Hepatocyte (in vitro differentiated cells): ENCODE measurements at places on chromosomes 7 and 10. TPM values are rescaled to one million over a fixed set of nuclear protein-coding genes. Genes with fewer than 3 reads are reported as not detected.

- H3K36me3 ChIP-seq, result no peaks in the 10 kb centered on the region
- no peak overlapping the region for H3K4me3 ChIP-seq
- no peaks in the 10 kb centered on the region for H3K27me3 ChIP-seq
- DNase-seq, result no peak
- no peak overlapping the region for H3K27ac ChIP-seq
- H3K4me1 ChIP-seq, result peaks cover 6% of the 10 kb centered on the region
Measured at GRCh38 chr7:137976696-137977095, 25.2 kb downstream of the CREB3L2 start.

DNA sequence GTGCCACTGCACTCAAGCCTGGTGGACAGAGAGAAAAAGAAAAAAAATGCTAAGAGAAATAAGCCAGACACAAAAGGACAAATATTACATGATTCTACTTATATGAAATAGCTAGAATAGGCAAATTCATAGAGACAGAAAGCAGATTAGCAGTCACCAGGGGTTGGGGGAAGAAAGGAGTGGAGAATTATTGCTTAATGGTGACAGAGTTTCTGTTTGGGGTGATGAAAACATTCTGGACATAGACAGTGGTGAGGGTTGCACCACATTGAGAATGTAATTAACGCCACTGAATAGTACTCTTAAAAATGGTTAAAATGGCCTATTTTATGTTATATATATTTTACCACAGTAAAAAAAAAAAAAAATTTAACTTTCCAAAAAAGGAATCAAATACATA is 6.4 kb upstream of the NT5C2 start:
- DNase-seq, result no peak
- H3K27me3 ChIP-seq, result no peaks in the 10 kb centered on the region
- H3K4me1 ChIP-seq, result no peaks in the 10 kb centered on the region

DNA sequence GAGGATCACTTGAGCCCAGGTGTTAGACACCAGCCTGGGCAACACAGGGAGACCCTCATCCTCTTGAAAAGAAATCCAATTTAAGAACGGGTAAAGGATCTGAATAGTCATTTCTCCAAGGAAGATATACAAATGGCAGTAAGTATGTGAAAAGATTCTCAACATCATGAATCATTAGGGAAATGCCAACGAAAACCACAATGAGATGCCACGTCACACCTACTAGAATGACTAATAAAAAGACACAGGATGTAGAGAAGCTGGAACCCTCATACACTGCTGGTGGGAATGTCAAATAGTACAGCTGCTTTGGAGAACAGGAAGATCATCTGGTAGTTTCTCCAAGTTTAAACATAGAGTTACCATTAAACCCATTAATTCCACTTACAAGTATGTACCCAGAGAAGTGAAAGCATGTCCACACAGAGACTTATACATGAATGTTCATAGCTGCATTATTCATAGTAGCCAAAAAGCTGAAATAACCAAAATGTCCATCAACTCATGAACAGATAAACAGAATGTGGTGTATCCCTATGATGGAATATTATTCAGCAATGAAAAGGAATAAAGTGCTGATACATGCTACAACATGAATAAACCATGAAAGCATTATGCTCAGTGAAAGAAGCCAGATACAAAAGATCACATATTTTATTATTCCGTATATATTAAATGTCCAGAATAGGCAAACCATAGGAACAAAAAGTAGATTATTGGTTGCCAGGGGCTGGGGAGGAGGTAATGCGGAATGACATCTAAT is 13.1 kb upstream of the ZMIZ2 start:
- DNase-seq, result no peak
- no peaks in the 10 kb centered on the region for H3K36me3 ChIP-seq
- no peaks in the 10 kb centered on the region for H3K4me1 ChIP-seq

- no peaks in the 10 kb centered on the region for H3K27me3 ChIP-seq
- H3K36me3 ChIP-seq, result no peaks in the 10 kb centered on the region
- peaks cover 8% of the 10 kb centered on the region for H3K4me1 ChIP-seq
- H3K27ac ChIP-seq, result peak overlapping the region; percentile 32
Measured at GRCh38 chr7:75892634-75893272, 13.9 kb downstream of the RHBDD2 start.

DNA sequence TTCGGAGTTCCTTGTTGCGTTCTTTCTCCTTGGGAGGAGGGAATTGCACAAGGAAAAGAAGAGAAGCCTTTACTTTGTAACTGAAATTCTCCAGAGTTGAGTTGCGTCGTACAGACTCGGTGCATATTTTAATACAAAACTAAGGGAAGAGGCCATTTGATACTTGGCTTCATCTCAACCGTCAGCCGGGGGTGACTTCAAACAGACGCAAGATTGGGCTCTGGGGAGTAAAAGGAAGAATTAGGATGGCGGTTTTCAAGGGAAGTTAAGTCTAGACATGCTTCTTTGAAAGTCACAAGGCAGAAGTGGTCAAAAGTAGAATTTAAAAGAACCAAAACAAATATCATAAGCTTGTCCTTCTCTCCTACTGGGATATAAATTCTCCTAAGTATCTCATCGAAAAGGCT is 1.6 kb downstream of the PRR15 start:
- H3K4me1 ChIP-seq, result peaks cover 4% of the 10 kb centered on the region
- peak overlapping the region; percentile 90 for H3K4me3 ChIP-seq
- no peaks in the 10 kb centered on the region for H3K36me3 ChIP-seq
- DNase-seq, result no peak

DNA sequence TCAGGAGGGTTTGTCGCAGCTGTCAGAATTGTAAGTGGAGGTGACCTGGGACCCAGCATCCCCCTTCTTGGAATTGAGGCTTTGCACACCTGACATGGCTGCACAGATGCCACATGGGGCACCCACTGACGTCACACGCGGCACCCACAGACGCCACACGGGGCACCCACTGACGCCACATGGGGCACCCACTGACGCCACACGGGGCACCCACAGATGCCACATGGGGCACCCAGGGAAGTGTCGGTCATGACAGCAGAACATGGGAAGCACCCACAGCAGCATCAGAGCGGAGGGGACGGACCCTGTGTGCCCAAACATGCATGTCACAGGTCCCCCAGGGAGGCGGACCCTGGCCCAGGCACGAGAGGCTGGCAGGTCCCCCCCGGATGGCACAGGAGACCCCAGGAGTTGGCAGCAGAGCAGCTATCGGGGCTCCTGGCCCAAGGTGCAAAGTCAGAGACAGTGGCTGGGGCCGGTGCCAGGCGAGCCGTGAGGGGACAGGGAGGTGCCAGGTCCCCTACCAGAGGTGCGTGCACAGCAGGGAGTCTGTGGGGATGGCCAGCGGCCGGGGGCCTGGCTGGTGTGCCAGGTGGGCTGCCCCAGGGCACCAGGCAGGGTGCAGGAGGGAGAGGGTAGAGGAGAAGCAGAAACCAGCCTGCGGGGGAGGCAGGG is 21.1 kb downstream of the KNDC1 start:
- H3K27me3 ChIP-seq, result no peaks in the 10 kb centered on the region
- no peak overlapping the region for H3K4me3 ChIP-seq
- H3K36me3 ChIP-seq, result no peaks in the 10 kb centered on the region
- no peak for DNase-seq
- H3K4me1 ChIP-seq, result no peaks in the 10 kb centered on the region

DNA sequence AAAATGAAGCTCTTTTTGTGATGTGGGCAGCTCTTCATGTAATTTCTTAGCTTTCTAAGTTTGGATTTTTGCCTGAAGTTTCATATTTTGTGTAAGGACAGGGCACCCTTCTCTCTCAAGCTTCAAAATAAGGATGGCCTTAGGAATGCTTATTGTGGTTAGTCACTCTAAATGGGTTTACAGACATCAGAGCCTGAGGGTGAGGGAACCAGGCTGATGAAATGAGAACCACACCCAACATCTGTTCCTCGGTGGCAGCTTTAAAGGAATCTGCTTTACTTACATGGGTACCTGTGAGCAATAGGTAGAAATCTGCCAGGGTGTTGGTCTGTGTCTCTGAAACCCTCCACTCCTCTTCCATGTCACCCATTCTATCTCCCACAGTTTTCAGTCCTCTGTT is 174.3 kb downstream of the EMX2 start:
- H3K4me1 ChIP-seq, result no peaks in the 10 kb centered on the region
- no peak overlapping the region for H3K4me3 ChIP-seq
- no peak for DNase-seq
- H3K27ac ChIP-seq, result no peak overlapping the region
- peaks cover 4% of the 10 kb centered on the region for H3K27me3 ChIP-seq

LIPK gene
- not detected in 2 replicates for total RNA-seq
